ENCODE measurements at places on chromosomes 16 and 17.

- DNase-seq = no peak
Observed at GRCh38 chr16:89275837-89276720, 58.6 kb downstream of the ZNF778 start.

GRCh38 chr17:39929646-39930407, 2.3 kb downstream of the LRRC3C start:
- DNase-seq = no peak

DNA sequence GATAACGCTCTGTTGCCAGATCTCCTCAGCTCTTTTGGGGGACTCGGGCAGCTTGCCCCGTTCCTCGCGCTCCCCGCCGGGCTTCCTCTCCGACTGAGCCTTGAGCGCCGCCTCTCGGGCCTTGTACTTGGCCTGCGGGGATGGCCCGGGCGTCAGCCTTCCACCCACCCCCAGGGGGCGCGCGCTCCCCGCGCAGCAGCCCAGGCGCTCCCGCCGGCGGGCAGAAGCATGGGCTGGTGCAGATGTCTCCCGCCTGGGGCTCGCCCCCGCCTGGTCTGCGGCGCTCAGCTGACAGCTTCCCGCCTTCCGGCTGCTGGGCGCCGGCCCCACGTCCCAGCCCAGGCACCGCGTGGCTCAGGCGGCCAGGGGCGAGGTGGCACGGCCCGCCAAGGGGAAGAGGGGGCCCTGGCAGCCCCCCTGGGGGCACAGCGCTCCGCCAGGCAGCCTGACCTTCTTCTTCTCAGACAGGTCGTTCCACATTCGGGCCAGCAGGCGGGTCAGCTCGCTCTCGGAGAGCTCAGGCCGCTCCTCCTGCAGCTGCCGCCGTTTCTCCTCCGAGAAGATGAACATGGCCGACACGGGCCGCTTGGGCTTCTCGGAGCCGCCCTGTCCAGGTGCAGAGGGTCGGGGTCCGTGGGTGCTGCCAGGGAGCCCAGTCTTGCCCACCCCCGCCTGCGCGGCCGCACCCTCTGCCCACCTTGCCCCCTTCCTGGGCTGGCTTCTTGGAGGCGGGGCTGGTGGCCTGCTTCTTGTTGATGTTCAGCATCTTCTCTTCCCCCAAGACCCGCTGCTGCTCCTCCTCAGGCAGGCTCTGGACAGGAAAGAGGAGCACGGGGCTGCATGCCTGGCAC, 8.9 kb downstream of the UBTF start:
- DNase-seq = peak; percentile 64

DNA sequence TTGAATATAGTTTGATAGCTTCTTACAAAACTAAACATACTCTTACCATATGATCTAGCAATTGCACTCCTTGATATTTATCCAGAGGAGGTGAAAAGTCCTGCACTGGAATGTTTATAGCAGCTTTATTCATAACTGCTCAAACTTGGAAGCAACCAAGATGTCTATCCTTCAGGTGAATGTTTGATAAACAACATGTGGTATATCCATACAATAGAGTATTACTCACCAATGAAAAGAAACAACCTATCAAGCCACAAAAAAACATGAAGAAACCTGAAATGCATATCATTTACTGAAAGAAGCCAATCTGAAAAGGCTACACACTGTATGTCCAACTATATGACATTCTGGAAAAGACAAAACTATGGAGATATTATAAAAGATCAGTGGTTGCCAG, 16.1 kb downstream of the STAT3 start:
- no peak for DNase-seq

GRCh38 chr17:79907217-79907715, 68.0 kb upstream of the CBX4 start:
- no peak for DNase-seq

DNA sequence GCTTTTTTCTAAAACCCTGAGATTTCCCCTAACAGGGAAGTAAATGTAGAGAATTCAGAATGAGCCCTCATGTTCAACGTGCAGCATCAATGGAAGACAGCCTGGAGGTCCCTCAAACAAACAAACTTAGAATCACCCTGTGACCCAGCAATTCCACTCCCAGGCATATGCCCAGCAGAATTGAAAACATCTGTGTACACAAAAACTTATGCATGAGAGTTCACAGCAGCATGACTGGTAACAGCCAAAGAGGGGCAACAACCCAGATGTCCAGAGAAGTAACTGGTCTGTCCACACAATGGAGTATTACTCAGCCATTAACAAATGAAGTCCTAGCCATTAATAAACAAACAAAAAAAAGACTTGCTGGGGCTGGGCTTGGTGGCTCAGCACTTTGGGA, 252.7 kb downstream of the PARN start:
- peak; percentile 82 for DNase-seq

DNA sequence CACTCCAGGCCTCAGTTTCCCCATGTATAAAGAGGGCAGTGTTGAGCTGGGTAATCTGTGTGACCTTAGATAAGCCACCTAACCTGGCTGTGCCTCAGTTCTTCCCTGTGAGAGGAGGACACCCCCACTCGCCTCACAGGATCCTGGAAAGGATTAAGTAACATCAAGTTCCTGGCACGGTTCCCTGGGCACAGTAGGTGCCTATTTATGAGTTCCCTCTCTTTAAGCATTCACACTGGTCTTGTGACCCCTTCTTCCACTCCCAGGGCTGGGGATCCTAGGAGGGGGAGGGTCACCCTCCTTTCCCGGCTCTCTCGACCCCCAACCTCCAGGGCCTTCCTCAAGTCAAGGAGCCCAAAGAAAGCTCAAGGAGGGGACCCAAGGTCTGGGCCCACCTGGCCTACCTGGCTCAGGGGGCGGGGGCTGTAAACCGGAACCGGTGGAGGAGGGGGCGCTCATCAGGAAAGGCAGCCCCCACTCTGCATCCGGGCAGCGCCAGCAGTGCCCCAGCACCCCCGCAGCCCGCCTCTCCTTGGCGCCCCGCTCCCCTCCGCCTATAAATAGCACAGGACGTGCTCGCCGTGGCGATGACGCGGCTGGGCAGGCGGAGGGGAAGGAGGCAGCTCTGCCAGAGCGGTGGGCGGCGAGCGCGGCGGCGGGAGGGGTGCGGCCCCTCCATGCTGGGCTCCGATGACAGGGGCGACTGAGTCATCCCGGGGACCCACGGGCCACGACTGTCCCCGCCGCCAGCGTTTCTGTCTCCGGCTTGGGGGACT, 9.4 kb downstream of the RPL19 start:
- DNase-seq = peak; percentile 51

GRCh38 chr17:42660692-42661345, 1.7 kb downstream of the TUBG2 start:
- DNase-seq = no peak

- DNase-seq = no peak
Observed at GRCh38 chr17:30334421-30334820, 564 bp upstream of the TMIGD1 start.

- DNase-seq = no peak
Observed at GRCh38 chr17:76331083-76331482, 22.6 kb downstream of the PRPSAP1 start.

GRCh38 chr16:78281115-78281514, 181.7 kb downstream of the WWOX start:
- no peak for DNase-seq

GRCh38 chr17:4533523-4534504, 21.4 kb downstream of the MYBBP1A start:
- DNase-seq = no peak

GRCh38 chr17:62024866-62025265, 40.2 kb downstream of the MED13 start:
- DNase-seq = no peak

DNA sequence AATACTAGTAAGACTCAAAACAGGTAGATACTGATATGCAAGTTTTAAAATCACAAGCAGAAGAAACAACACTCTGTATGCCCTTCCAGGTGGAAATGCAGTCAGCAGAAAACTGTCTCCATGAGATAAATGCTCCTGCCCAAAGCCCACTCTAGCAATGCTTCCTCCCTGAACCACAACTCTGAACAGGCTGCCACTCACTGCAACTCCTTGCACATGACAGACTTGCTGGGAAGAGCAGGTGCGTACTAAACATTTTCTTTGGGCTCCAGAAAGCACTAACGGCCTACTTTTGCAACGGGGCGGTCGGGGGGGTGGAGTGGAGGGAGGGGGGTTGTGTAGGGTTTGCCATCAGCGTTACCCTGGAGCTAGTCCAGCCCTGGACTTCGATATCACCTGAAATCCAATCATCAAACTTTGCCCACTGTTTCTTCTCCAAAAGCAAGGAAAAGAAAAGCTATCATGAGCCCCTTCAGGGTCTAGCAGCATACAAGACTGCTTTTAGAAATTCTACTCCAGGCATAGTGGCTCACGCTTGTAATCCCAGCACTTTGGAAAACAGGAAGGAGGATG, 46.1 kb downstream of the ANKRD11 start:
- DNase-seq = no peak

DNA sequence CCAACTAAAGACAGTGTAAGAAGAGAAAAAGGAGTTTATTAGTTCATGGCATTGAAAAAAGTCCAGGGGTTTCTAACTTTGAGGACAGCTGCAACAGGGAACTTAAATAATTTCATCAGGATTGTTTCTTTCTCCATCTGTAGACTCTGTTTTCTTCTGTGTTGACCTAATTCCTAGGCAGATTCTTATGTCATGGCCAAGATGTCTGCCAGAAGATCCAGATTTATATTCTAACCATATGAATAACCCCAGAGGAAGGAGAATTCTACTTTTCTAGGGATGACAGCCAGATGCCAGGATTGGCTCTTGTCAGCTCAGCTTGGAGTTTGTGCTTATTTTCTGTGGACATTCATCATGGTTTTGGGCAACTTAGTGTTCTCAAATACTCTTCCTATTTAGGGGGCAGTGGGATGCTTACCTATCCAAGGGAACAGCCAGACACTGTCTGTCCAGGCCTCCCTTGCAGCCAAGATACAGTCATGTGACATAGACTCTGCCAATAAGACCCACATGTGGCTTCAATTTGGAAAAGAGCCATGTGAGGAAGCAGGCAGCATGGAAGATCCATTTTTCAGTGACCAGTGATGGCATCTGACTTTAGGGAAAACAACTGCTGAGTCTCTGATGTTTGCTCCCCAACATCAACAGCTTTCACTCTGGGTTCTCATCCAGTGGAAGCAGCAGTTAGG, 18.2 kb downstream of the PCTP start:
- no peak for DNase-seq

- no peak for DNase-seq
Observed at GRCh38 chr17:32588135-32588534, 101.3 kb downstream of the CDK5R1 start.

- no peak for DNase-seq
Observed at GRCh38 chr16:15461376-15461775, 27.0 kb downstream of the BMERB1 start.

DNA sequence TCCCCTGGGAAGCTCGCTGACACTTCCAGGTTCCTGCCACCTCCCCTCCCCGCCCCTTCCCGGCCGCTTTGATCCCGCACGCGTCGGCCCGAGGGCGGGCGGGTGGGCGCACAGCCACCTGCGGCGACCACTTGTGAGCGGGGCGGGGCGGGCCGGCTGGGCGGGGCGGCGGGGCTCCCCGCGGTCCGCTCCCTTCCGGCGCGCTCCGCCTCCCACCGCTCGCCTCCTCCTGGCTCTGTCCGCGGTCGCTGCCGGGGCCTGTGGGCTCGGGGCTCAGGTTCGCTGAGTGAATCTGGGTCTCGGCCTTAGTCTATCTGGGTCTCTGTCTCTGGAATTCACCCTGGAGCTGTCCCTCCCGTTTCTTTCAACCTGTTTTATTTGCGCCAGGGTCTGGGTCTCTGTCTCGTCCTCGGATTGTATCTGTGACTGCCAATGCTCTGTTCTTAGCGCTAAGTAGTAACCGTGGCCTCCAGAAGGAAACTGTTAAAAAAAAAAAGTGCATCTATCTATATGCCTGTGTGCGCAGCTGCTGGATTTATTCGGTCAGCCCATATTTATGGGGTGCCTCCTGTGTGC, 2.7 kb upstream of the HES7 start:
- no peak for DNase-seq

GRCh38 chr17:855569-855968, 73.4 kb downstream of the MRM3 start:
- no peak for DNase-seq

GRCh38 chr16:13898233-13898632, 21.7 kb upstream of the ERCC4 start:
- no peak for DNase-seq

GRCh38 chr16:19645557-19645981, 72.5 kb downstream of the KNOP1 start:
- DNase-seq = peak; percentile 32

GRCh38 chr17:13001991-13002615, 15.7 kb downstream of the ELAC2 start:
- DNase-seq = no peak

GRCh38 chr16:48353565-48354163, 31.5 kb downstream of the SIAH1 start:
- DNase-seq = peak; percentile 39

GRCh38 chr17:16906680-16907079, 65.2 kb downstream of the TNFRSF13B start:
- no peak for DNase-seq

- DNase-seq = no peak
Observed at GRCh38 chr16:4830408-4830807, 16.7 kb downstream of the GLYR1 start.

DNA sequence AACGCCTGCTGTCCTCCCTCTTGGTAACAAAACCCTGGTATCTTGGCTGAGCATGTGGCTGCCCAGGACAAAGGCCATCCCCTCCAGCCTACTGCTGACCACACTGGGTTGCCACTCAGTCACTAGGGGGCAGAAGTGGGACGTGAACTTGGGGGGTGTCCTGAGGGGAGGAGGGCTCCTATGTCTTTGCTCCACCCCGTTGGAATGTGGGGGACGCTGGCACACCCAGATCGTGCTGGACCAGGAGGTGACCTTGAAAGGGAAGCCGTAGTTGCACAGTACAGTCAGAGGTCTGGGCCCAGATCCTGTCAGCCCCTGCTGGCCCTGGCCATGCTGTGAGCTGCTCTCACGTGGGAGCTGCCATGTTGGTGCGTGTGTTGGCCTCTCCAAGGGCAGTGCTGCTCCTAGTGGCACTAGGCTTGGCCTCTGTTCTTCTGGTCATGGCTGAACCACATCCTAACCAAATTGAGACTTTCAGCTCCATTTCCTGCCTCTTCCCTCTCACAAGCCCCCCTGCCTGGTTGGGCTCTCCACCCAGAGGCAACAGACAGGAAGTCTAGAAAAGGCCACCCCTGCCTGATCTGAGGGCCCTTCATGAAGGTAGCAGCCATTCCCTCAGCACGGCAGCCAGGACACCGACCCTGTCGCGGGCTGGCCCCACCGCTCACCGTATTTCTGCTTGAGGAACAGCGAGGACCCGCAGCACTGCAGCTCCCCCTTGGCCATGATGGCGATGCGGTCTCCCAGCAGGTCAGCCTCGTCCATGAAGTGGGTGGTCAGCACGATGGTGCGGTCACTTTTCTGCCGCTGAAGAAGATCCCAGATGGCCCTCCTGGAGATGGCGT, 29.0 kb upstream of the RNPS1 start:
- DNase-seq = no peak
